ENCODE measurements at places on chromosomes 1 and 21.

- DNase-seq = no peak
These were observed 3.0 kb downstream of the PRKCZ start for GRCh38 chr1:2053217-2053616.

GRCh38 chr1:80919426-80919825 is 881.3 kb upstream of the ADGRL2 start:
- DNase-seq = no peak

GRCh38 chr1:176330782-176331181 is 123.7 kb upstream of the COP1 start:
- DNase-seq = no peak

- DNase-seq = no peak
These were observed 1309.2 kb downstream of the MRPL39 start for GRCh38 chr21:24298040-24298439.

- no peak for DNase-seq
These were observed 1020.2 kb downstream of the TTLL7 start for GRCh38 chr1:82978461-82979324.

DNA sequence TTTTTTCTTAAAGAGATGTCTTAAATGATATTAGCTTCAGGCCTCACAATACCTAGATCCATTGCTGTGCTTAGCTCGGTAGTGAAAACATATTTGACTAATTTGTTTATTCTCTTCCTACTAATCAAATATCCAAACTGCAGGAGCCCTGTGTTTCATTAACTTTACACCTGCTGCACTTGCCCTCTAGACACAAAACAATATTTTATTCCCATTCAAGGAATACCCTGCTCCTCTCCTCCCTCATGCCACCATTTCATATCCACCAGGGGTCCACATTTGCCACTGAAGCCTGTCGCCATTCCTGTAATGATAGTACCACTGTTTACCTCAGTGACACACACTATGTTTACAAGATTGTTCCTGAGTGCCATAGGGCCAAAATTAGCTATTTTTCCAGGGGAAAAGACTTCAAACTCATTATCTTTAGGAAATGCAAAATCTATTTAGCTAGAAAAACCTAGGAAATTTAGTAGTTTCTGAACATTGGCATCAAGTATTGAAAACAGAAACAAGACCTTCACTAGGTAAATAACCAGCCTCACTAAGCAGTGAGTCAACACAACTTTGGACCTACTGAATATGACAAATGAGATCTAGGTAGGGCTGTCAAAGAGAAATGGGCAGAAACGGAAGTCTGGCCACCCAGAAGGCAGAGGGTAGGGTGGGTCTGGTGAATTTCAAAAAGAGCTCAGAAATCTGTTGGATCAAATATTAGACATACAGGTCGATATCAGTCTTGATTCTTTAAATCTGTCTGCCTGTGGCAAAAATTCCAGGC is 134.6 kb upstream of the KCNK1 start:
- no peak for DNase-seq

GRCh38 chr1:233294913-233295236 is 650 bp downstream of the PCNX2 start:
- DNase-seq = peak; percentile 36

- no peak for DNase-seq
These were observed 46.2 kb upstream of the BTG3 start for GRCh38 chr21:17658931-17659330.

Measured in T-helper 2 cell (primary cell).